ENCODE measurements at places on chromosomes 16 and 17.

- DNase-seq = no peak
Measured at GRCh38 chr17:64185101-64185500, 55.2 kb upstream of the ERN1 start.

DNA sequence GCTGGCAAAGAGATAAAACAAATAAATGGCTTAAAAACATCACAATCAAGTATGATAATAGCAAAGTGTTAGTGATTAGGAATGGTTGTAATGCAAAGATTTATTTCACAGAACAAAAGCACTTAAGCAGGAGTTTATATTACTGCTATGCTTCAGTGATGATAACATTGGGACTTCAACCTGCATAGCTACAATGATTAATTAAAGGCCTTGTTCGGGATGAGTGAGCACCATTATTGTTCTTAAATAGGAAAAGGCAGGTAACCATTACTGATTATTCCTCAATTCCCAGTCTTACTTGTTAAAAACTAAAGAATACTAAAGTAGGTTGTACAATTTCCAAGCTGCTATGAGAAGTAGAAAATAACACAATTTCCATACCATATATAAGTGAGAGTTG lies 1247.5 kb upstream of the CDH8 start:
- DNase-seq = no peak

DNA sequence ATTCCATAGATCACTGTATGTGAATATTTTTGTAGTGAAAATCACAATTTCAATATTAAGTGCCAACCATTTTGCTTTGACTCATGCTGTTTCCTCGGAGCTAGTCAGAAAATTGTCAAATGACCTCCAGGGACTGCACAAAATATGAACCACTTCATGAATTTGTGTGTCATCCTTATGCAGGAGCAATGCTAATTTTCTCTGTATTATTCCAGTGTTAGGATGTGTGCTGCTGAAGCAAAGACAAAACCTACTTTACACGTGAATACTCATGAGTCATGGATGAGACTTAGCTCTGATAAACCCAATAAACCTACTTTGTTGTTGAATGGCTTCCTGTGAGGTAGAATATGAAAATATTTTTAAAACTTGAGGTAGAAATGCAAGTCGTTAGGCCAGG lies 65.2 kb downstream of the SHCBP1 start:
- no peak for DNase-seq

- no peak for DNase-seq
Measured at GRCh38 chr17:48904428-48904827, 3.8 kb upstream of the UBE2Z start.

DNA sequence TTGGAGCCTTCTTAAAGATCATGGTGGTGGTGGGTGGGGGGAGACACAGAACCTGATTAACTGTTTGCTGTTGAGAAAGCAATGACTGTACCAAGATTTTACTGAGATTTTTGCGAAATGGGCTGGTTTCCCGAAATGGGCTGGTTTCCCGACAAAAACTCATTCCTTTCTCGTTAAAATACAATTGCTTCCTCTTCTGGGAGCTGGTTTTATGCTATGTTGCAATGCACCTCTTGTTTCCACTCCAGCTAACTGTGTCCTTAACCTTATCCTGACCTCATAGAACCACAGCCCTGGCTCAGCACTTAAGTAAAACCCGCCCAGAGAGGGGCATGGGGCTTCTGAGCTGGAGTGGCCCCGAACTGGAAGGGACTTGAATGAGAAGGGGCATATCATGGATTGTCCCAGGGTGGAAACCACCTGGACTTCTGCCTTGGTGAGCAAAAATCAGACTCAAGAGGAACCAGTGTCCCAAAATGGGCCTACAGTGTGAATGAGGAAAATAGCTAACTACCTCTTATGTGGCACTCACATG lies 20.9 kb downstream of the FAM20A start:
- no peak for DNase-seq

DNA sequence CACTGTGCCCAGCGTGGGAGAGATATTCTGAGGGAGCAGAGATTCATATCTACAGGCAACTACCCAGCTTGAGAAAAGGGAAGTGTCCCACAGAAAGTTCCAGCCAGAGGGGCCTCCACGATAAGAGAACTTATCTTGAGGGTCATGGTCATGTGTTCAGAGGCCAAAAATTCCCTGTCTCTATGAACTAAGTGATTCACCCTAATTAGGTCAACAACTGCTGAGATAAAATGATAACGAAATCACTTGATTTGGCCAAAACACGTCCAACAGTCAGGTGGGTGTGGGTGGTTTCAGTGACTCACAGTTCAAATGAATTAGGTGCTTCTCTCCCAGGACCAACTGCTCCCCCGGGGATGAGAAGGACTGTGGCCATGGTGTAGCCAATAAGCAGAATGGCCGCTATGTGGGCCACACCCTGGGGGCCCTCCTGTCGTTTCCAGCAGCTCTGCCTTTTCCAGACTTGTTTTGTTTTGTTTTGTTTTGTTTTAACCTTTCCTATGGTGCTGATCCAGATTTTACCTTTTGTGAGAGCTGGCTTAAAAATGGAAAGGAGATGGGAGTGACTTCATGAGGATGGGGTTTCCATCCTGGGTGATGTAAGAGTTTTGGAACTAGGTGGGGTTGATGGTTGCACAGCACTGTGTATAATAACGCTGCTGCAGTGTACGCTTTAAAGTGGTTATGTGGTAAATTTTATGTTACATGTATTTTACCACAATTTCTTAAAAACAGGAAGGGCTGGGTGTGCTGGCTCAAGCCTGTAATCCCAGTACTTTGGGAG lies 8.7 kb downstream of the DNAI2 start:
- no peak for DNase-seq

- DNase-seq = no peak
Measured at GRCh38 chr16:1532081-1532760, 1.2 kb upstream of the TMEM204 start.

GRCh38 chr16:6279286-6279685 lies 1053.4 kb upstream of the RBFOX1 start:
- DNase-seq = no peak

DNA sequence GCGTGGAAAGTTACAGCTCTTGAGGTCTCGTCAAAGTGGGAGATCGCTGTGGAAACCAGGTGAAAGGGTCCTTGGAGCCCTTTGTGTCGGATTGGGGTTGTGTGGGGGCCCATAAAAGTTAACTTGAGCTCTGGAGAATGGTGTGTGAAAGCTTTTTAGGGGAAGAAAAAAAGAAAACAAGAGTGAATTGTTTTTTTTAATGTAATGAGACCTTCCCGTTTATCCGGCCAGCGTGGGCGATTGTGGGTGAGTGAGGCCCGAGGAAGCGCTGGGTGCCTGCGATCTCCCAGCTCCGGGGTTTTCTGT lies 150.6 kb downstream of the MSI2 start:
- no peak for DNase-seq

GRCh38 chr17:77879896-77880280 lies 78.6 kb upstream of the TNRC6C start:
- DNase-seq = no peak

GRCh38 chr17:64106918-64107317 lies 23.0 kb downstream of the ERN1 start:
- DNase-seq = no peak

GRCh38 chr16:11632455-11632939 lies 35.8 kb upstream of the SNN start:
- no peak for DNase-seq

DNA sequence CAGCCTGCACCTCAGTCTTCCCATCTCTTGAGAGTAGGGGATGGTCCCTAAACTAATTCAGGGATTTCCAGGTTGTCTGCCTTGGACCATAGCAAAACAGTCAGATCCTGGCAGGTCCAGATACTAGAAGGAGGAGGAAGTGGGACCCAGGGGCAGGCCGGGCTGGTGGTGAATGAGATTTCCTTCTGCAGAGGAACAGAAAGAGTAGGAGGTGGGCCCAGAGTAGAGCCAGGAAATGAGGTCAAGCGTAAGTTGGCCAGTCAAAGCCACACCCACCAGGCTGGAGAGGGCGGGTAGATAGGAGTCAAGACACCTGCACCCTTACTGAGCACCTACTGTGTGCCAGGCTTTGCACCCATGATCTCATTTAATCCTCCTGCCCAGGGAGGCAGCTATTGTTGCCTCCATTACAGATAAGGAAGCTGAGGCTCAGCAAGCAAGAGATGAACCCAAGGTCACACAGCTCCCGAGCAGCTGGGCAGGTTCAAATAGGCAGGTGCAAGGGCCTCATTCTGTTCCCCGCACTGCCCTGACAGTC lies 2.6 kb downstream of the CDH5 start:
- DNase-seq = no peak

- DNase-seq = no peak
Measured at GRCh38 chr16:15873737-15874136, 14.7 kb downstream of the CEP20 start.

DNA sequence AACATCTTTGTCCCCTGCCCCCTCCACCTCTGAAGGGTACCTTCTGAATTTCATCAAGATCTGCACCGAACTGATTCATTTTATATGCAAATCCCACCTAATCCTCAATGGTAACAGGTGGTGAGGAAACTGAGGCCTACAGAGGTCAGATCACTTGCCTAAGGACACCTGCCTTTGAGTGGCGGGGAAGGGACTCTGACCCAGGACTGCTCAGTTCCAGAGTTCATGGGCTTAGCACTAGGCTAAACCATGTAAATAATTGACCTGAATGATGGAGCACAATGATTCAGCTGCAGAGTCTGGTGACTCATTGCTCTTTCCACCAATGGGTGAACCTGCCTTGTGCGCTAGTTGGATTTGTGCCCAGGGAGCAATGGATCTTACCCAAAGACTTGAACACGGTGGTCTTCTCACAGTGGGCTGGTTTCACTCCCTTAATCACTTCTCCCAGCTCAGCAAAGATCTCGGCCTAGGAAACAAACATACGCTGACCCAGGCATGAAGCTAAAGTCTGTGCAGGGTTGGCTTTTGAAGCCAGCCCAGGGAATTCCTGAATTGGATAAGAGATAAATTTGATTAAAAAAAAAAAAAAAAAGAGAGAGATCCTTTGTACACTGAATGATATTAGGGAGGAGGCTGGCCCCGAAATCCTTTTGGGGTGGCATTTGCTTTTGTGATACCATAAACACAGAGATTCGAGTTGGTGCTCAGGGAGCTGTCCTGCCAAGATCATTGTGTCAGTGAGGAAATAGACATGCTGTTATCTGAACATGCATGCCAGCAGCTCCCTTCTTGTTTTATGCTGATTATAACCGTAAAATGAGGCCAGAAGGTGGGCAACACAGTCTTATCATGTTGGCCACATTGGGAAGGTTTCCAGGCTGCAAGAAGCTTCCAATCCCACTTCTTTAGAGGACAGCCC lies 17.0 kb downstream of the CRYM start:
- no peak for DNase-seq

- no peak for DNase-seq
Measured at GRCh38 chr17:68698746-68699145, 97.6 kb upstream of the FAM20A start.

GRCh38 chr16:87463722-87464690 lies 28.8 kb downstream of the ZCCHC14 start:
- no peak for DNase-seq

GRCh38 chr16:883781-884180 lies 83.2 kb upstream of the GNG13 start:
- no peak for DNase-seq

- peak; percentile 60 for DNase-seq
Measured at GRCh38 chr17:82440991-82441627, 9.4 kb downstream of the CYBC1 start.

GRCh38 chr16:22979038-22979437 lies 165.1 kb downstream of the HS3ST2 start:
- DNase-seq = no peak

All from NCI-H1694 (cell line).